ENCODE measurements at places on chromosomes 4 and X.

DNA sequence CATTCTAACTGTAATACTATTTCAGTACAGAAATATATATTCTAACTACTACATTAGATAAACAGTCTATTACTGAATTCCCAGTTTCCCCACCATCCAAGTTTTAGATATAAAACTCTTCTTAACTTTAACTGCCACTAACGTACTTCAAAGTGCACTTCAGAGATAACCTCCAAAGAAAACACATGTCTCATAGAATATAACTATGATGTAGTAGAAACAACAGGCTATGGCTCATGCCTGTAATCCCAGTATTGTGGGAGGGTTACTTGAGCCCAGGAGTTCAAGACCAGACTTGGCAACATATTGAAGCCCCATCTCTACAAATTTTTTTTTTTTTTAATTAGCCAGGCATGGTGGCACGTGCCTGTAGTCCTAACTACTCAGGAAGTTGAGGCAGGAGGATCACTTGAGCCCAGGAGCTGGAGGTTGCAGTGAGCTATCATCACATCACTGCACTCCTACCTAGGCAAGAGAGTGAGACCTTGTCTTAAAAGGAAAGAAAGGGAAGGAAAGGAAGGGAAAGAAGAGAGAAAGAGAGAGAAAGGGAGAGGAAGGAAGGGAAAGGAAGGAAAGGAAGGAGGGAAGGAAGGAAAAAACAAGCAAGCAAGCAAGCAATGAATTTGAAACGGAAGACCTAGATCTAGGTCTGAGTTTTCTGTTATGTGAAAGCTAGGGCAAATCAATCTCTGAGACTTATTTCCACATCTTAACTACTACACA lies 4.8 kb downstream of the HAUS3 start:
- DNase-seq, result no peak

DNA sequence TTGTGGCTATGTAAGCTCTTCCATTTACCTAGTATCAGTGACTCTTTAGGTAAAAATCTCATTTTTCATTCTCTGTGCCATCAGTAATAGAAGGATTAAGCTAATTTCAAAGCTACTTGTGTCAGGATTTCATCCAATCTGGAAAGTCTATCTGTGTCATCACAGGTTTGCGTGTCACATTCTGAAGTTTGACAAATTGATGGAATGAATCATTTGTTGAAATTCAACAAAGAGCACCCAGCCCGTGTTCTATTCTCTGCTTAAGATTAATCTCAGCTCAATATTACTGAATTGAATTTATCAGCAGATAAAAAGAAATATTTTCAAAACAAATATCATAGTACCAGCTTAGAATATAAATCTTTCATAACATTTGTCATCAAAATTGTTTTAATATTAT lies 35.8 kb downstream of the LANCL3 start:
- no peak for DNase-seq

- no peak for DNase-seq
These were observed 202.1 kb downstream of the ARHGAP24 start for GRCh38 chr4:85676850-85677590.

DNA sequence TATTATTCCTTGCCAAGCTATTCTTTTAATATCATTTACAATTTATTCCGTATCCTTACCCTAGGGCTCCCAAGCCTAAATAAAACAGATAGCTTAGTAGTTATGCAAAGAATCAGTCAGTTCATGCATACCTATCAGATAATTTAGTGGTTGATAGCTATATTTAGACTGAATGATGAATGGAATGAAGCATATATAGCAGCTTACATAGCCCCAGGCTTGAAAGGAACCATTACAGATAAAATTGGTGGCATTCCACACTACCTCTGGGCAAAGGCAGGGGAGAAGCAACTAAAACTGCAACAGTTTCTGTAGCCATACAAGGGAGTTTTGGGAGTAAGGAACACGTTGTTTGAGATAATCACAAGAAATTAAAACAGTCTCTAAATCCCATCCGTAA lies 2.7 kb downstream of the ACE2 start:
- DNase-seq, result no peak

DNA sequence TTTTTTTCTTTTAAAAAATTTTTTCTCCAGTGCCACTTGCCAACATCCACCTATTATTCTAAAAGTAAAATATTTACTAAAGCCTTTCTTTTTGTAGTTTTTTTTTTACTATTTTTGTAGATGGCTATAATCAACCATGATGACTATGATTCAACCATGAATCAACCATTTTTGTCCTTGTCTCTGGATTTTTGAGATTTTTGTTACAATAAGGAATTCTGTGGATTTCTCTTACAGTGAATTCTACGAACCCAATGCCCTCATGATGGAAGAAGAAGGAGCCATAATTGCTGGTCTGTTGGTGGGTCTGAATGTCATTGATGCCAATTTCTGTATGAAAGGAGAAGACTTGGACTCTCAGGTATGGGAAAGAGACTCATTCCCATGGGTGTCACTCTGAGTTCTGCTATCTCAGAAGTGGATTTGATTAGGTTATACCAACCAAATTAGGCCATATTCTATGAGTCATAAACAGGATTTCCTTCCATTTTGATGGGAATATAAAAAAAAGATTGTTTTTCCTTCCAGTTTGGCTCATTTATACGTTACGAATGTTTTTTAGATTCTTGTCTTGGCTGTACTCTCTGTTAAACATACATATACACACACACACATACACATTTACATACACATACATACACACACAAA lies 46.7 kb downstream of the RUFY3 start:
- no peak for DNase-seq

DNA sequence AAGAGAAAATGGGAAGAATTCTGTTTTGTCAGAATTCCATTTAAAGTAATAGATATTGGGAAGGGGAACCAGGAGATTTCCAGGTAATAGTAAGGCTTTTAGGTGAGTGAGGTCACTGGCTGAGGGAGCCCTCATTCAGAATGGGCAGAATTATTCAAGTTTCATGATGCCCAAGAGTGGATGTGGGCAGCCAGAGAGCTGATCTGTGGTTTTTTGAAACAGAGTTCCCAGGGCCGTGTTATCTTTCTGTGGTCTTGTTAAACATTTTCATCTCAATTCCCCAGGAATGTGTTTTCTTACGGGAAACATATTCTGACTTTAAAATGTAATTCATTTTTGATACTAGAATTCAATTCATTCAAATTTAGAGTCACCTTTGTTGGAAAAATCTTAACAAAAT lies 182.0 kb upstream of the AADAT start:
- DNase-seq, result no peak

DNA sequence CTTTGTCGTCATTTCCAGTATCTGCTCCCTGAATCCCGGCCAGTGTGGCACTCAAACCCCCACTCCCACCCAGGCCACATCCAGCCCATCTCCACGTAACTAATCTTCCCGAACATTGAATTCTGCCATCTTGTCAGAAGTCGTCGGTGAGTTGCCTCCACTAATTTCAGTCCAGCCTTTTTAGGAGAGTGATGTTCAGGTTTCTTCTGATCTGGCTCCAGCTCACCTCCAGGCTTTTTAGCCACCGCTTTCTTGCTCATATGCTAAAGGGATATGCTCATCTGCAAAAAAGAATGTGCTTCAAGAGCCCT lies 1.3 kb downstream of the TMEM165 start:
- no peak for DNase-seq

GRCh38 chr4:148310756-148311155 lies 131.5 kb downstream of the NR3C2 start:
- DNase-seq, result no peak

DNA sequence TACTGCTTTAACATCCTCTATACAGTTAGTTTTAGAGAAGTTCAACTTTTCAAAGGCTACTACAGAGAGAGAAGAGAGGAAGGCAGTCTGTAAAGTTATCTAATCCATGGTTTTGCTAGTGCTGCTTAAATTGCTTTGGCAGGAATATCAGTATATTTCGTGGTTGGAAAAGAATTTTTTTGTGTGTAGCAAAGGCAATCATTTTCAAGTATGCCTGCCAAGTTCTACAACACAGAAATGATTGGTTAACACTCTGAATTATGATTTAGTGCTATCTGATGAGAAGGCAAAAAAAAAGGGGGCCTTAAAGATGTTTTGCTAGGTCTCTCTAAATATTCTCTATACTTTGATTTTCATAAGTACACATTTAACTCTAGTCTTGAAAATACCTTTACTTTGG lies 133.1 kb downstream of the JADE1 start:
- DNase-seq, result no peak

DNA sequence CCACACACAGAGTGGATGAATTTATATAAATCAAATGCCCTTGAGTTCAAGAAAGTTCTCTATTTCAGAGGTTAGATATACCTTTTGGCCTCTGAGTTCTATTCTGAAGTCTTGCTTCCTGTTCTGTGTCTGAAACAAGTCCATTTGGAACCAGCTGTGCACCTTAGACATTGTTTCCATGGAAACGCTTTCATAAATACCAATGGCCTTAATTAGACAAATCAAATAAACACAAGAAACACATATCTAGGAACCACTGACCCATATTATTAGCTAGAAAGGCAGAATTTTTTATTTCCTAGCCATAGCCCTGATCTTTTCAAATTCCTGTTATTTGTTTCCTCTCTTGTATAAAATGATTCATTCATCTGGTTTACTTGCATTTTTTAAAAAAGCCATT lies 8.4 kb upstream of the C4orf54 start:
- DNase-seq, result no peak

- DNase-seq, result no peak
These were observed 88.7 kb upstream of the TBL1X start for GRCh38 chrX:9376111-9376510.

GRCh38 chr4:173332021-173332487 lies 2.1 kb downstream of the HMGB2 start:
- no peak for DNase-seq

DNA sequence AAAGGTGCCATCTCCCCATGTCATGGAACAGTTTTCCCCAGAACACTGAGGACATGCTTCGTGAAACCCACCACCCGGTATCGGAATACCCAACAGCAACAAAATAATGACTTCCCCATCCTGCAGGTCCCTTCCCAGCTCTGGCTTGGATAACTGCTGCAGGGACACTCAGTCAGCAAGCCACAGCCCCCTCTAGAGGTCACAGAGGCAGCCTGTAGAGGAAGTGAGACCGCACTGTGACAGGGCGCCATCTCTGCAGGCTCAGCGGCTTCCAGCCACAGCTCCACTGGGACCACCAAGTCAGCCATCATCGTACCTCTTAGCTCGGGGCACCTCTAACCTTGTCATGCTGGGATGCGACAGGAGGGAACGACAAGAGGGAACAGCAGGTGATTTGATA lies 315.9 kb downstream of the LDB2 start:
- no peak for DNase-seq

DNA sequence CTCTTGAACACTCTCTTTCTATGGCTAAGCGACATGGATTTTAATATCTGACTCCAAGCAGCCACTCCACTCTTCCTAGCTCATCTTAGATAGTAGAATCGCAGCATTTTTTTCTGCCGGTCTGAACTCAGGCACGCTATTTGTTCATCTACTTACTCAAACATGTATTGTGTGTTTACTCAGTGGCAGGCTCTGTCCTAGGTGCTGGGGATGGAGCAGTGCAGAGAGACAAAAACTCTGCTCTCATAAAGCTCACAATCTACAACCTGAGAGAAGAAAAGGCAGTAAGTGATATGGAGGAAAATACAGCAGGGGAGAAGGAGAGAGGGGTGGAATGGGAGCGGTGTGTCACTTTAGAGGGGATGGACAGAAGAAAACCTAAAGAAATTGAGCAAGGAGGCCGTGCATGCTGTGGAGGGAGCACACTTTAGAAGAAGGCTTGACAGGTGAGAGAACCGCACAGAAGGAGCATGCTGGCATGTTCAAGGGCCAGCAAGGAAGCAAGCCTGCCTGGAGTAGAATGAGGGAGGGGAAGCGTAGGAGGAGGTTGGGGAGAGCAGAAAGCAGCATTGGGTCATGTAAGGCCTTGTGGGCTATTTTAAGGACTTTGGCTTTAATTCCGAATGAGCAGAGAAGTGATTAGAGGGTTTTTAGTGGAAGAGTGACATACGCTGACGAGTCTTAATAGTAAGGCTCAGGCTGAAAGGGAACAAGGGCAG lies 132.0 kb downstream of the ANK2 start:
- no peak for DNase-seq

DNA sequence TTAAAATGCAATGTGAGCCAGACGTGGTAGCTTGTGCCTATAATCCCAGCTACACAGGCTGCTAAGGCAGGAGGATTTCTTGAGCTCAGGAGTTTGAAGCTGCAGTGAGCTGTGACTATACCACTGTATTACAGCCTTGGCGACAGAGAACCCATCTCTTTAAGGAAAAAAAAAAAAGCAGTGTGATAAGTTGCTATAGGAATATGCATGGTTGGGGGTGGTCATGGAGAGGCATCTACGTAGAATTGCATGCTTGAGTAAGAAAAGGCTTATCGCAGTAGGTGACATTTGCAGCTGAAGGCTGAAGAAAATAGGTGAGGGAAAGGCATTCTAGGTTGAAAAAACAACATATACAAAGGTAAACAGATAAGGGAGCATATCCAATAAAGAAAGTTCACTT lies 4.1 kb downstream of the DIAPH2 start:
- DNase-seq, result no peak

GRCh38 chr4:7844594-7844991 lies 95.1 kb downstream of the AFAP1 start:
- DNase-seq, result no peak

- peak; percentile 42 for DNase-seq
These were observed 9.6 kb upstream of the TMA16 start for GRCh38 chr4:163484906-163485305.
